ENCODE measurements at places on chromosomes 2 and 18.

DNA sequence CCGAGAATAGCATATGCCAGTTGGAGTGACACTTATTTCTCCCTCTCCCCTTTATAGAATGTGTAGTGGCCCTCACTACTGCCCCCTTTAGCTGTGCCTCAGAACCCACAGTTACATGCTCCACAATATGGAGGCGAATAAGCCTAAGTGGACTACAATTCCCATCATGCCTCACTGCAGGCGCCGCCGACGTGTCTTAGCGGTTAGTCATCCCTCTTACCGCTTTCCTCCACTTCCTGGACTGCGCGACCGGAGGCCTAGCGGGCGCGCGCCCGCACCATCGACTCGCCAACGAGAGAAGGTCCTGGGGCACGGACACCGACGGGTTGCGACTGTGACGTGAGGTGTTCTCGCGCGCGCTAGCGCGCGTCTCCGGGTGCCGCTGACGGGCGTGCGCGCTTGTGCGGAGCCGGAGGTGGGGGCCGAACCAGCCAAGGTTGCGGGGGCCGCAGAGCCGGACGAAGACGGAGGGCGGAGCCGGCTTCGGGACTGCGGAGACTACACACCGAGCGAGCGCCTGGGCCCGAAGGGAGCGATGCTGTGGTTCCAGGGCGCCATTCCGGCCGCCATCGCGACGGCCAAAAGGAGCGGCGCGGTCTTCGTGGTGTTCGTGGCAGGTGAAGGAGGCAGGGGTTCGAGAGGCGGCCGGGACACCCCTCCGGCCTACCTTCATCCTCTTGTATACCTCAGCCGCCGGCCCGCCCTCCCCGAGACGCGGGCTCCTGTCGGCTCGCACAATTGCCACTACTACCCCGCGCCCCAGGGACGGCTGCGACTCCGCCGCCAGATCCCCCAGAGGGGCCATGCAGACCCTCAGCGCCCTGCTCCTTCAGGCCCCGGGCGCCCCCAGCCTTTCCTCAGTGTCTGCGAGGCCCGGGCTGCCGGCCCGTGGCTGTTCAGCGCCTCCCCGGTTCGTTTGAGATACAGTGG, at the start of gene UBXN4:
UBXN4 (plus strand) TSS at position 461 of the 930 bp plus-strand sequence; CDS start at position 536, 75 bp downstream.
- DNase-seq: peak; percentile 84

DNA sequence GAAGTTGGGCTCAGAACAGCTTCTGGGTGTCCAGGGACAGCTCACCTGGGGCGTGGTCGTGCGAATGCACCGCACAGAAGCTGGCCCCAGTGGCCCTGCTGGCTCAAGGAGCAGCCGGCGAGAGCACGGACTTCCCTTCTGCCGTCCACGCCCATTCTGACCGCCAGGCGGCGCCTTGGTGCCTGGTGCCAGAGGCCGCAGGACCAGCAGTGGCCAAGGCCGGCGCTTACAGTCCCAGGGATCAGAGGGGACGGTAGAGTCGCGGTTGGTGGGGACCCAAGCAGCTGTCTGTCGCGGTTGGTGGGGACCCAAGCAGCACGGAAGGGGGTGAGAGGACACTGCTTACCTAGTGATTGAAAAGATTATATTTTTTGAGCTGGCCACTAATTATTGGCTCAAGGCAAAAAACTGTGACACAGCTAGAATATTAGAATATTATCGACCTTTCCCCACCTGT, 25.7 kb downstream of the NPPC start:
- DNase-seq: peak; percentile 47

DNA sequence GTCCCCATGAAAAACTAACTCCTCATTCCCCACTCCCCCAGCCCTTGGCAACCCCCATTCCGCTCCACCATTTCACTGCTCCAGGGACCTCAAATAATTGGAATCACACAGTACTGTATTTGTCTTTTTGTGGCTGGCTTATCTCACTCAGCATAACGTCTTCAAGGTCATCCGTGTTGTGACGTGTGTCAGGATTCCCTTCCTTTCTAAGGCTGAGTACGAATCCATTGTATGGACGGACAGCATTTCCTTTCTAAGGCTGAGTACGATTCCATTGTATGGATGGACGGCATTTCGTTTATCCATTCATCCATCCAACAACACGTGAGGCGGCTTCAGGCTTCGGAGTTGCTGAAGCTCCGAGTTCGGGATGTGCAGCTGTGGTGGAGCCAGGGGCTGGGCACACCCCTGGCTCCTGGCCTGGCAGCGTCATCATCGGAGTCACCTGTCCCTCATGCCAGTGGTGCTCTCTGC, 1.2 kb upstream of the ASB1 start:
- no peak for DNase-seq

DNA sequence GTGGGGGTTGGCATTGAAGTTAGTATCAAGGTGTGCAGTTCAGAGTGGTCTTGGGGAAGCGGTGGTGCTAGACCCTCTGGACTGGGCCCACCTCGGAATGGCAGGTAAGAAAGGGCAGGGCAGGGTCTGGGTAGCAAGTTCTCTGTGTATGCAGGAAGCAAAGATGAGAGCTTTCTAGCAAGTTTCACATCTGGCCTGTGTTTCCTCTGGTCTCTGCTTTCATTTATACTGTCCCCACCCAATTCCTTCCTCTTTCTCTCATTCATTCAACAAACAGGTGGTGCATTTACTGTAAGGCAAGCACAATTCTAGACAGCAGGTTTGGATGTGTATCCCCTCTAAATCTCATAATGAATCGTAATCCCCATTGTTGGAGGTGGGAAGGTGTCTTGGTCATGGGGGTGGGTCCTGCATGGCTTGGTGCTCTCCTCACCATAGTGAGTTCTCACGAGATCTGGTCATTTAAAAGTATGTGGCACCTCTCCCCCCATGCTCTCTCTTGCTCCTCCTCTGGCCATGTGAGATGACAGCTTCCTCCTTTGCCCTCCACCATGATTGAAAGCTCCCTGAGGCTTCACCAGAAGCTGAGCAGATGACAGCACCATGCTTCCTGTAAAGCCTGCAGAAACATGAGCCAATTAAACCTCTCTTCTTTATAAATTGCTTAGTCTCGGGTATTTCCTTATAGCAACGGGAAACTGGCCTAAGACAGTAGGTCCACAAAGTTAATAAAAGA, 51.8 kb downstream of the PKDCC start:
- no peak for DNase-seq

GRCh38 chr2:226956659-226957058, 120.8 kb downstream of the RHBDD1 start:
- DNase-seq: no peak

- no peak for DNase-seq
Observed at GRCh38 chr2:38524580-38524979, 78.1 kb downstream of the HNRNPLL start.

DNA sequence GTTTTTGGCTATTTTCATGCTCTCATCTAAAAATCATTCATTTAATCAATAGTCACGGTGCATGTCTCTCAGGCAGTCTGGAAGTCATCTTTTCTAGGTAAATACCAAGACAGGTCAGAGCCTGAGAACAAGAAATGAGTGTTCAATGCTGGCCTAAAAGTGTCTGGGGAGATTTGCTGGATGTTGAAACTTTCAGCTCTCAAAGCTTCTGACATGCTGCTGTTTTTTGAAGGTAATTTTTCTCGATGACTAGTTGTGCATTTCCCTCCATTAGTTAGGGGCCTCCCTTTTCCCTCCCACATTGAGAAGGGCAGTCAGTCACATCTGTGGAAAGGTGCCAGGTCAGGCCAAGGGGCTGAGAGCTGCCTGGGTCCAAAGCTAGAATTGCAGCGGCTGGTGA, 115.6 kb downstream of the LPIN1 start:
- DNase-seq: no peak

- no peak for DNase-seq
Observed at GRCh38 chr2:240360645-240361475, 74.6 kb upstream of the GPC1 start.

GRCh38 chr2:238525990-238526389, 99.3 kb downstream of the ASB1 start:
- no peak for DNase-seq

DNA sequence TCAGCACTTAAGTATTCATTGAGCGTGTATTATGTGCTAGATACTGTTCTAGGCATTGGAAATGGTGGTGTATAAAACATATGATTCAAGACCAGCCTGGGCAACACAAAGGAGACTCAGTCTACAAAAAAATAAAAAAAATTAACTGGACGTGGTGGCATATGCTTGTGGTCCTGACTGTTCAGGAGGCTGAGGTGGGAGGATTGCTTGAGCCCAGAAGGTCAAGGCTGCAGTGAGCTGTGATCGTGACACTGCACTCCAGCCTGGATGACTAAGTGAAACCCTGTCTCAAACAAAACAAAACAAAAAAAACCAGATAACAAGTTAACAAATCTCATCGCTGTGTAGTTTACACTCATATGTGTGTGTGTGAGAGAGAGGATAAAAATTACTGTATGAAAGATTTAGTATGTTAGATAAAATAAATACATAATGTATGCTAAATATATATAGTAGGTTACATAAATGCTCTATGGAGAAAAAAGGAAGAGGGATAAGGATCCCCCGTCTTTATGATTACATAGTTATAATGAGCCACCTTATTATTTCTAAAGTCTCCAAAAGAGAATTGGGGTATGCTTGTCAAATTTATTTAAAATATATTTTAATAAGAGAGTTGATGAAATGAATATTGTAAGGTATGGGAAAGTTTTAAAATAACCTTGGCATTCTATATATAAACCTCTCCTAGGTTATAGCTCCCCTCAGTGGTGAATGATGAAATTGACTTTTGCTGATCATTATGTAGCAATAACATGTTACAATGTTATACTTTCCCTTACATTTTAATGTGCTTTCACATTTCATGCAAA, 69.2 kb downstream of the EHBP1 start:
- DNase-seq: peak; percentile 30

GRCh38 chr2:190376083-190376482, 32.1 kb upstream of the MFSD6 start:
- DNase-seq: no peak

- no peak for DNase-seq
Observed at GRCh38 chr18:24219561-24220317, 80.9 kb downstream of the CABYR start.

DNA sequence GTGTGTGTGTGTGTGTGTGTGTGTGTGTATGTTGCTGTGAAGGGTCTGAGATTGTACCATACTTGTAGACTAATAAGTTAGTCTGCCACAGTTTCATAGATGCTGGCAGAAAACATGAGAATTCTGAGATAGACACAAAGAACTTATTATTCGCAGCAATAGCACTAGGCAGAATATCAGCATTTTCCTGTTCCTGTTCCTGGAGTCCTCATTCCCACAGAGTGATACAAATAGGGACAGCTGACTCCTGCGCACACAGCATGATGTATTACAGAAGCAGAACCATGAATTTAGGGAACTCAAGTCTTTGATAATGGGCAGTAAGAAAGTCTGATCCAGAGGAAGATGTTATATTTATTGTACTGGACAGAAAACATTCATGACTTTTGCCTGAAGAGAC, 1466.3 kb downstream of the DPP10 start:
- no peak for DNase-seq

DNA sequence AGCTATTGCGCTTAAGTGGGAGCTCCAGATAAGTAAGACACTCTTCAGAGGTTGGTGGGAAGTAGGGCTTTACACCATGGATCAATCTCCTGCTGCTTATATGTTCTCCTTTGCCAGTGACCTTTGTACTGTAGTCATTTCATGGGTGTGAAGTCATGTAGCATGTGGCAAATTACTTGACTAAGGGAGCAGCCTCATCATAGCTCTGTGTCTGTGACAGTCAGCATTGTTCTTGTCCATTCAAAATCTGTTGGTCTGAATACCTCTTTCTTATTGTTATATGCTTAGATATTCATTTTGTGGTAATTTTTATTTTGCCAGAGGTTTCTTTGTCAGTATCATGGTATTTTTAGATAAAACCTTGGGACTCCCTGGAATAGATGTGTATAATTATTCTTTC, 18.2 kb downstream of the SLC4A1AP start:
- no peak for DNase-seq

DNA sequence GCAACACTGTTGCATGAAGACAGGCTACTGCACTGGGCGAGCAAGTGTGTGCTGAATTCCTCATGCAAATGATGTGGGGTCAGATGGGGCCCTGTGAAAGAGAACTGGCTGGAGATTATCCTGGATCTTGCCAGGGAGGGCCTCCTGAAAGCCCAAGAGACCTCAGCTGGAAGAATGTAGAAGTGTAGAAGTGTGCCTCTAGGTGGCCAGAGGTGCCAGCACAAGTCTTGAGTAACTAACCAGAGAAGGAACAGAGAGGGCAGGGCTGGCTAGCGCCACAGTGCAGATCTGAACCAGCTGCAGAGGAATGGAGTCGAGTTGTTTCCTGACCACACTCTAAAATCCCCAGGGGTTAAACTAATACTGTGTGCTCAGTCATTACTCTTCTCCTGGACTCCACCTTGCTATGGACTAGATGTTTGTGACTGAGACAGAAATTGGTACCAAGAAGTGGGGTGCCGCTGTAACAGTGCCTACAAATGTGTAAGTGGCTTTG, 399.3 kb downstream of the LRATD1 start:
- DNase-seq: no peak

- DNase-seq: no peak
Observed at GRCh38 chr2:74792282-74792681, 41.6 kb upstream of the HK2 start.

GRCh38 chr2:238573916-238574315, 147.2 kb downstream of the ASB1 start:
- DNase-seq: no peak

DNA sequence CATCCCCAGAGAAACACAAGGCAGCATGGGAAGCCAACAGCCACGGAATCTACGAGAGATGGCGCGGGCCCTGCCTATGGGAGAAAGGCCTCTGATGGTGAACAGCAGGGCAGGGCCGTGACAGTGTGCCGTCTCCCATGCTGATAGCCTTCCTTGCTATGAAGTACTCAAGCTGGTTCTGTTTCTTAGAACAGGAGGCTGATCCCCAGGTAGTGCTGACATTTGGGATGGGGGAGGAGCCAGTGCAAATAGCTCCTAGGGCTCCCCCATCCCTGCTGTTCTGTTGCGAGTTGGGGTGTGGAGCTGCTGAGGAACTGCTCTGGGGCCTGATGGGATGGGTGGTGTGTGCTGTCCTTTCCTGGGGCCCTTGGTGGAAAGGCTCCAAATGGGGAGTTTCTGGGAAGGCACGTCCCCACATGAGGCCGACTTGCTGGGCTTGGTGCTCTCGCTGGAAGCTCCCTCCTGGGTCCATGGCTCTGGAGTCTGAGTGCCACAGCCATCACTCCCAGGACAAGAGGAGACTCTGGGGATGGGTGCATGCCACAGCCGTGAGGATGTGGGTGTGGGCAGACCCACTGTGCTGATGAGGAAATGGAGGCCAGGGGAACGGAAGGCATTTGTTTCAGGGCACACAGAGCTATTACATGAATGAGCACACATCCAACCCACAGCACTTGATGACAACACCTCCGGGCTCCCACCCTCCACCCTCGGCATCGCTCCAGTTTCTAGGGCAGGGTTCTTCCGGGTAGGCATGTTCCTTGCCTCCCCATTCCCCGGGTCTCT, 246.8 kb downstream of the HDAC4 start:
- no peak for DNase-seq

- no peak for DNase-seq
Observed at GRCh38 chr2:117943013-117943672, 70.7 kb downstream of the CCDC93 start.
